Stimulated activated CD4-positive, alpha-beta T cell treated with anti-CD3 and anti-CD28 coated beads, TNF-alpha, amount 100 ng/mL, for 48 hours (primary cell): ENCODE measurements at places on chromosomes 3 and 15.

GRCh38 chr15:67125589-67126502 lies 60.4 kb downstream of the SMAD3 start:
- DNase-seq: no peak

DNA sequence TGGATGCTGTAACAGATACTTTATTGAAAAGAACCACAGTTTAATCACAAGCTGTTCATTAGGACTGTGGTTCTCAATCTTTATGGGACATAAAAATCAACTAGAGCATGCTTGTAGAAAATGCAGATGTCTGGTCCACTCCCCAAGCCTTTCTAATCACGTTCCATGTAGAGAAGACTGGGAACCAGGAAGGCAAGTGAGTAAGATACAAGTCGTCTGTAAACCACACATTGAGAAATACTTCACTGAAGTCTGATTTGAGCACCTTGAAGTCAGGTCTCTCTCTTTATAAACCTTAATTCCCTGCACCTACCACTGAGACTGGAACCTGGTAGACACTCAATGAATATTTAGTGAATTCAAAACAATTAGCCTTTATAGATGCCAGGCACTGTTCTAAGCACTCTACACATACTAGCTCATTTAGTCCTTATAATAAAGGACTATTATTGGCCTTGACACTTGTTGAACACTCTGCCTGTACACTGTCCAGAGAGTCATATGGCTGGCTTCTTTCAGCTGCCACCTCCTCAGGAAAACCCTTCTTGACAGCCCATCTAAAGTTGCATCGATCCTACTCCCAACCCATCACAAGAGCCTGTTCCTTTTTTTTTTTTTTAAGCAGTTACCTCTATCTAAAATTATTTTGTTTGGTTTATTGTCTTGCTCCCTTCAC lies 59.0 kb upstream of the CMSS1 start:
- no peak for DNase-seq

DNA sequence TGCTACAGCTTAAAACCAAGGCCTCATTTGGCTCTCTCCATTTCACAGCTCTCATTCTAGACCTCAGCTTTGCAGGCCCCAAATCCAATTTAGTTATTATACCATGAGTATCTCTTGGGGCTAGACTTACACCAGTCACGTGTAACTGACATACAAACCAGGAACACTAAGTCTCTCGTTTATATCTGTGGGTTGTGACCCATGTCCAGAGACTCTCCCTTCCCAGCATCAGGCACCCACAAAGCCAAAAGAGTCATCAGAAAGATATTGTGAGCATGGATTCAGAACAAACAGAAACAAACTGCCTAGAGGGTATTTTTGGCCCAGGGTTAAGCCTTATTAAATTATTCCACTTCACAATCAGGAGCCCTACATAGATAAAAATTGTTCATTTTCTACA lies 5.6 kb upstream of the CCDC13 start:
- no peak for DNase-seq

DNA sequence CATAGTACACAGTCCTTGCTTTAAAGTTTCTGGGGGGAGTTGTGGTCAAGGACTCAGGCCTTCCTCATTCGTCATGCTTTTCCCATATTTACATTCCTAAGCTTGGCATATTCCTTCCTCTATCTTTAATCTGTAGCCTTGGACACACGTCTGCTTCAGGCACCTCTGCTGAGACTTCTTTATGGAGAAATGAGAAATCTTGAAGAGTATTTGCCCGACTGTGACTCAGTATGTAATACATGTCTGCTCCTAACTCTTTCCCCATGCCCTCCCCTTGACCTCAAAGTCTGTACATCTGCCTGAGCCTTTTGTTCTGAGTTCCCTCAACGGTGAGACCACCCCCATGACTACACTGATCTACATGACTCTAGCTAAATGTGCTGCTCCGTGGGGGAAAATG lies 246.1 kb downstream of the SI start:
- no peak for DNase-seq

DNA sequence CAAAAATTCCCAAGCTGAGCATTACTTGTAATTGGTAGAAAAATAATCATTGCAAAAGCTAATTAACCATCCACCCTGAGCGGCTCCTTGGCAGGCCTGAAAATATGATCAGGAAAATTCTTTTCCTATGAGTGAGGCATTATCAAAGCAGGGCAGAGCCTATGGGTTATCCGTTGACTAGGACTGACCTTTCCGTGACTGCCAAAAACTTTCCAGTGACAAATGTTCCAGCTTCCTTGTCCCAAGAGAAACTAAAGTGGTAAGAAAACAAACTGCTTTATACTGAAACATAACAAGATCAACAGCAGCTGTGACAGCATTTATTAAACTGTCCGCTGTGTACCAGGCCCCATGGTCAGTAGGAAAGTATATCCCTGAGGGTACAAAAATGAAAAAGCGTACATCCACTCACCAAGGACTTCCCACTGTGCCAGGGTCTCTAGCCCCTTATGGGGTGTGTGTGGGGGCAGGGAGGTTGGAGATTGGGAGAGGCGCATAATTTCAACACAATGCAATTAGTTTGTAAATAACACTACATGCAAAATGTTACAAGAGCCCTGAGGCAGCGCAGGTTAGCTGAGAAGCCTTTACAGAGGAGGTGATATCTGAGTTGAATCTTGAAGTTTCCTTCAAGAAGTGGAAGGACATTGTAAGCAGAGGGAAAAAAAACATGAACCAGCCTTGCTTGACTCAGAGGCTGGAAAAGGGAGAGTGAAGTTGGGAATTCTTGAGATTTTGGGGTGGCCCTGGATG lies 8.5 kb downstream of the LIPC start:
- DNase-seq: no peak

GRCh38 chr3:41265011-41265545 lies 65.8 kb downstream of the CTNNB1 start:
- no peak for DNase-seq

GRCh38 chr15:67097930-67098740 lies 32.7 kb downstream of the SMAD3 start:
- no peak for DNase-seq

- DNase-seq: no peak
Measured at GRCh38 chr15:89749951-89750559, 994 bp downstream of the MESP1 start.

GRCh38 chr15:89858661-89859458 lies 34.9 kb downstream of the AP3S2 start:
- DNase-seq: no peak
